ENCODE measurements at places on chromosomes 4 and X.
A peak's percentile ranks its signal among the peaks of the same experiment; 100 is the strongest.

DNA sequence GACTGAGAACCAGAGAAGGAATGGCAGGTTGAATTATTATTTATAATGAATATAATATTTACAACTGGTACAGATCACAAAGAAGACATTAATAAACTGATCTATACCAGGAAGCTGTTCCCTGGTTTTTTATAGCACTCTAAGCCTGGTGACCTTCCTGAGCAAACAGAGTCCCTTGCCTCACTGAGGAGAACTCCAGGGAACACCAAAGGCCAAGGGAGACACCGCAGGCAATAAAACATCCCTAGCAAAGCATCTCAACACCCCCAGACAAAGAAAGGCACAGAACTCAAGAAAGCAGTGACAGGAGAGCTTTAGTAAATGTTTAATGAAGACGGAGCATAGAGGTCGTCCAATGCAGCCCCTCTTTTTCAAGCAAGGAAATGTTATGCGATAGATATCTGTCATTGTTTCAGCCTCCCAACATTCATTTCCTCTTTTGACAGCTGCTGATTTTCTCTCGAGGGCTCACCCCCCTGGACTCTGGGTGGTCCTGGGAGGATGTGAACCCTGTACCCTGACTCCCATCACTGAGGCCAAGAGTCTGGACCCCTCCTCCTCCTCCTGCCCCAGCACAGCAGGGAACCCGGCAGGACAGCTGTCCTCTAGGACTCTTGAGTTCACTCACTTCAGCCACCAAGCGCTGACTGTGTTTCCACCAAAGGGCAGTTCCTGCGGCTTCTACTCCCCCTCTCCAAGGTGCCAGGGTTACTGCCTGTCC is 342.5 kb upstream of the GATB start:
- DNase-seq: no peak

- no peak for DNase-seq
Observed at GRCh38 chrX:5638572-5638971, 590.1 kb downstream of the NLGN4X start.

DNA sequence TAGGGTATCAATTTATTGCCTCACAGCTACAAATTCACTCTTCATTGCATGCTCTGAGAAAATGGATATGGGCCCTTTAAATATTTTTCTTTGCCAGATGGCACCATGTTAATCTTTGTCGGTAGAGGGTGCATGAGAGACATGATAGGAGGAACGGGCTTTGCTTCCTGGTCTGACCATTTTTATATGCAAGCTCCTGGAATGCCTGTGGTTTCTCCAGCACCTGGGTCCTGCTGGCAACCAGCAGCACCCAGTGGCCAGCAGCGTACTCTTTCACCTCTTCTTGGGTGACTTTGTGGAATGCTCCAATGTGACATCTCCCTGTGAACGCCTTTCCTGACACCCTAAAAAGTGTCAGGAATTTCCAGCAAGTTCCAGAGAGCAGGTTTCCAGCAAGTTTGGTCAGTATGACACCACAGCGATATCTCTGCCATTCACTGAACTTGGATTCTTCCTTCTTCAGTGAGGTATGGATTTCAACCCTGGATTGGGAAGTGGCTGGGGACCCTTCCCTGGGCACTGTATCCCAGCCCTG is 140.3 kb upstream of the PGRMC2 start:
- peak; percentile 48 for DNase-seq

DNA sequence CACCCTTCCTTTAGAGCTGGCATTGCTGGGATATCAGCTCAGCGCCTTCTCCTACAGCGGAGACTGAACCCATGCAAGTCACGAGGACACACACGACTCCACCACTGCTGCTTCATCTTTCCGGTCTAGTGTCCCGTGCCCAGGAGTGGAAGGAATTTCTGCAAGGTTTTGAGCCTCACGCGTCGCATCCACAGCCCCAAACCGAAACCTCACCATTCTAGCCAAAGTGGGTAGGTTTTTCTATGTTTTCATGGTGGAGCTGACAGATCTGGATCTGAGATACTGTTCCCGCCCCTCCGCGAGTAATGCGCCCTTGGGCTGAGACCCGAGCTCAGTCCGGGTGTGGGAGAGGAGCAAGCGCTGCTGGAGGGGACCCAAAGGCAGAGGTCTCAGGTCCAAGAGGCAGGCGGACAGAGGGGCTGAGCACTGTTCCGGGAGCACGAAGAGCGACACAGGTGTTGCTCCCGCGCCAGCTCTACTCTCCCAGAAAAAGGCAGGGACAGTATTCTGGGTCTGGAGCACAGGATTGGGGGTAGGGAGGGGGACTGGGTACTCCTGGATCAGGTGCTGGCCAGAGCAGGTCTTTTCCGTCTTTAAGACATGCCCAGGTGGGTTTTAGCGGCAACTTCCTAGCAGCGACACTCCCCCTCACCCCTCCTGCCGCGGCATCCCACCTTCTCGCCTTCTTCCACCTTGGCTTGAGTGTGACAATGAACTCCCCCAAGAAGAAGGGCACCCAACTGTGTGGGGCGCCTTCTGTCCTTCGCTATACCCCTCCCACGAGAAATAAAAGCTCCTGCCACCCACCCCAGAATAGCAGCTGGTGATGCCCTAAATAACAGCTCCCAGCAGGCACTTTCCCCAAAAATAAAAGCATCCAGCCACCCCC is 1.8 kb downstream of the EPHA5 start:
- no peak for DNase-seq

GRCh38 chr4:12636191-12636590 is 847.9 kb downstream of the RAB28 start:
- DNase-seq: no peak

DNA sequence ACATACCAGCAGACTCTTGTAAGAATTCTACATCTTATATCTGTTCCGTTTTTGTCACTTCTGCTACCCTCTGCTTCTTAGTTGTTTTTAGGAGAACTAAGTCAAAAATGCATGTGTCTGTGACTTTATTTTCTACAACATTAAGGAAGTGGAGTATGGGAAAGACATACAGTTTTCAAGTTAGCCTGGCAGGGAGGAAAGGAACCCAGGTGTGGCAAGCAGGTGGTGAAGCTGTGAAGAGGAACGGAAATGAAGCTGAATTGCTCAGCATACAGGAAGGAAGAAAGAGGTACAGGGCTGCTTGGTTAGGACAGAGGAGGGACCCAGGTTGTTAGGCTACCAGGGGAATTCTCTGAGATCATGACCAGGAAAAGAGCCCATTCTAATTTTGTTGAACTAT is 9.4 kb downstream of the GPRIN3 start:
- no peak for DNase-seq

DNA sequence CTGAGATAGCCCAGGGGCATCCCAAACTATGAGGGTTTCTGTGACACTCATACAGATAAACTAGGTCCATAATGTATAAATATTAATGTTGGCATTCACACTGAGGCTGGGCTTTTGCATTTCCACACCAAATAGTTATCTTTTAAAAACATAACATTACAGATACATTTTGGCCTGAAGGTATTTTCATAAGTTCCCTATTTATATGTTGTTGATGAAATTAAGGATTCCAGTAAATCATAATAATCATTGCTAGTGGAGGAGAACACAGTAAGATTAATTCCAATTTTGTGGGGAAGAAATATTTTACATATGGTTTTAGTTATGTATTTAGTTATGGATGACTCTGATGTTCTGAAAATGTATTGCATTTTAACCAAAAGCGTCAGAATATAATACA is 479.6 kb downstream of the CCSER1 start:
- DNase-seq: no peak

All from HS-5 (cell line).